ENCODE measurements at places on chromosomes 4 and X.

DNA sequence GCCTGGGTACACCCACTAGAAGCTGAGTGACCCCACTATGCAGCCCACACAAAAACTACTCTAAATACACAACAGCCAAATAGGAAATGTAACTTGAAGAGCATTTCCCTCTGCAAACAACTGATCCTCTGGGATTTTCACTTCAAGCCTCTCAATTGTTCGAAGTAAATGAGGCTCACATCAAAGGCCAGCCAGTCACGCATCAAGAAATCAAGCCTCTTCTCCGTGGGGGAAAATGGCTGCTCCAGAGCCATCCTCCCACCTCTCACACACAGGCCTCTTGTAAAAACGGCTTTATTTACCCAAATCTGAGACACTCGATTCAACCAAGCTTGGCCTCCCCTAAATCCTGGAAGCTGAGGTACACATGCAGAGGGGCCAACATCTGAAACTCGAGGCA is 14.3 kb downstream of the PCDH19 start:
- DNase-seq: no peak

- no peak for DNase-seq
These were observed 43.6 kb downstream of the PAGE2 start for GRCh38 chrX:55132416-55132815.

GRCh38 chr4:187090401-187090800 is 366.7 kb upstream of the FAT1 start:
- DNase-seq: no peak

DNA sequence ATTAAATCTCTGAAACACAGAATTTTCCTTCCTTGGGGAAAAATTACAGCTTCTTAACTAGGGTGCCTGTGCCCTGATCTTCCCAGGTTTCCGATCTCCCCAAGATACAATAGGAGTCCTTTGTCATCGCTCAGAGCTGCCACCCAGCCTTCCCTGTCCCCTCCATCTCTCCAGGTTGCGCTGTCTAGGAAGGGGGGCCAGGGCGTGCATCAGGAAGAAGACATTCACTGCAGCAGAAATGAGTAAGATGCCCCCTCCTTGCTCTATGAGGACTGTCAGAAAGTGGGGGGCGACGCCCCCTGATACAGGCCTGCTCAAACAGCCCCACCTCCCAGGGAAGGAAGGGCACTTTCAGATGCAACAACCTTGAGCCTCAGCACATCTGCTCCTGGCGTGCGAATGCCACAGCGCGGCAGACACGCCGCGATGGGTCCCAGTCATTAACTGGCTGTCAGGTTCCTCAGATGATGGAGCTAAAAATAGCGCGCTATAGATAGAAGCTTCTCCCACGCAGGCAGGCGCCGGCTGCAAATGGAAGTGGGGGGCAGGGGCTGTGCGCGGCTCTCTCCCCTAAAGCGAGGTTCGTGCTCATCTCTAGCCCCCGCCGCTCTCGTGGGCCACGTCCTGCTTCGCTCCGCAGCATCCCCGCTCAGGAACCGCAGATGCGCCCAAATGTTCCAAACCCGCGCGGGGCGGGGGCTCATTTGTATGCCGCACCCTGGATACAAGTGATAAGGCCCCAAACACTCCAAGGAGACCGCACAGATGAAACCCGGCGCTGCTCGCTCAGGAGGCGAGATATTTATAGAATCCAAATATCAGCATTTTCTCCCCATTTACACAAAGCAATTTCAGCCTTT is 57.6 kb upstream of the LGI2 start:
- no peak for DNase-seq

DNA sequence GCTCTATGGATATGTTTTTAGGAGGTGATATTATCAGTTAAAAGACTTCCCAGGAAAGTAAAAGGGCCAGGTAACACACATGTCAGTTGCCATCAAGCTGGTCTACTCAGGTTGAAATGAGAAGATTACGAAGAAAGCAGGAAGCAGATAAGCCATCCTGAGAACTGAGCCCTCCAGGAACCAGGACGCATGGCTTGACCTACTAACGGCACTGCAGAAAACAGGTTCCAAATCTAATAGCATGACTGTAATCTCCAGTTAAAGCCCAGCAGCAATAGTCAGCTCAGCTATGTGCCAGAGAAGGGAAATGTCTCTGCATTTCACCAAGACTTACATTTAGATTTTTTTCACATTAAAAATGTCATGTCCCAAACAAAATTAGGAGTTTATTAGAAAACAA is 77.9 kb downstream of the APBB2 start:
- DNase-seq: no peak

GRCh38 chrX:138014577-138014976 is 448.6 kb downstream of the ZIC3 start:
- DNase-seq: no peak

DNA sequence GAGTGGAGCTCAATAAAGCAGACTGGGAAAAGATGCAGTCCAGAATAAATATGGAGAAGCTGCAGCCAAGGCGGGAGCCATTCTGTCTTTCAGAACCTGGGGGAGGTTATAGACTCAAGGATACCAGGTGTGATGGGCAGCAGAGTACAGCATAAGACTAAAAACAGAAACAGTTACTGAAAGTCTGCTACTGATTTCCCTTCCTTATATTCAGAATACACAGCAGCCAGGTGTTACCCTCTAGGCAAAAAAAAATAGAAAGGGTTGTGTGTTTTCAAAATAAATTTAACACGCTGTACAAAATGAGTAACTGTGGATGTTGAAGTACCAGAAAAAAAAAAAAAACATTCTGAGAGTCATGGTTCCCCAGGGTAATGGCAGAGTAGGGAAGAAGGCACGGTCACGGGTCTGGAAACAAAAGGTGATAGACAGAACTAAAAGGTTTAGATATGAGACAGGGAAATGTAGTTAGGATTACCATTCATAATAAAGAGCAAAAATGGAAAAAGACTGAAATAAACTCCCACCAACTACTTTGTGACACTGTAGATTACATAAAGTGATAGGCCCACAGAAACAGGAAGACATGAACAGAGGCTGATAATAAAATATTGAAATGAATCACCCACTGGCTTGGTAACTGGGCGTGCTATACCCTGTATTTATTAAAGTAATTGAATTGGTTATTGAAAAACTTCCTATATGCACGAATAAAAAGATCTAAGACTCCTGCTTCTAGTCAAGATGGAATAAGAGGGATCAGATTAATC is 10.8 kb upstream of the HHIP start:
- no peak for DNase-seq

DNA sequence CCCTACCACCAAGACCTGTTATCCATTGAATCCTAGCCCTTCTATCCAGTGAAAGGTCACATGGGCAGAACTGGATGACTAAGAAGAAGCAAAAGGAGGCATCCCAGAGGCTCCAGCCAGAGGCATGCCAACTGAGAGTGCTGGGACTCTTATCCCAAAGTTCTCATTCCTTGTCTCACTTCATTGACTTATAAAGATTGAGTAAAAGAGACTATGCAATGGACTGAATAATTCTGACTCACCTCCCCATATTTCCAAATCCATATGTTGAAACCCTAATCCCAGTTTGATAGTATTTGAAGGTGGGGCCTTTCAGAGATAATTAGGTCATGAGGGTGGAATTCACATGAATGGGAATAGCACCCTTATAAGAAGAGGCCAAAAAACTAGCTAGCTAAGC is 131.4 kb downstream of the COL25A1 start:
- no peak for DNase-seq

DNA sequence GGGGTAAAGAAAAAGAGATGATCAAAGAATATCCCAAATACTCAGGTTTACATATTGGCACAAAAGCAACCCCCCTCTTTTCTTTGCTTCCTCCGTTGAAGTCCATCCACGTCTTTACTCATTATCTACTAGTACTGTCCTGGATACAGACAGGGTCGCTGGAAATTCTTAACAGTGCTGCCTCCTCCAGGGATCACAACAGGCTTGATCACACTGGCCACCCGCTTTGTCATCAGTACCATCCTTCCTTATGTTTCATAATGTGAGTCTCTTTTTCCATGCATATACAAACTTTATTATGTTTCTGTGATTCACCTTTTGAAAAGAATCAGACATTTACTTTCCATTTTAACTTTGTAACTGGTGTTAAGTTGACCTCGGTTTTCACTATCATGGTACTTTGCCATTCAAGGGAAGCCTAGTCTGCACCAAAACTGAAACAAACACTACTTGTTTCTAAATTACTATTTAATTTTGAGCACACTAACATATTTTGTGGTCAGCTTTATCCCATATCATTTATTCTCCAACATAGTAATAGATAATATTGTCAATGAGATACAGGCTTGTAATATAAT is 387.5 kb upstream of the PPP1R2C start:
- DNase-seq: no peak

DNA sequence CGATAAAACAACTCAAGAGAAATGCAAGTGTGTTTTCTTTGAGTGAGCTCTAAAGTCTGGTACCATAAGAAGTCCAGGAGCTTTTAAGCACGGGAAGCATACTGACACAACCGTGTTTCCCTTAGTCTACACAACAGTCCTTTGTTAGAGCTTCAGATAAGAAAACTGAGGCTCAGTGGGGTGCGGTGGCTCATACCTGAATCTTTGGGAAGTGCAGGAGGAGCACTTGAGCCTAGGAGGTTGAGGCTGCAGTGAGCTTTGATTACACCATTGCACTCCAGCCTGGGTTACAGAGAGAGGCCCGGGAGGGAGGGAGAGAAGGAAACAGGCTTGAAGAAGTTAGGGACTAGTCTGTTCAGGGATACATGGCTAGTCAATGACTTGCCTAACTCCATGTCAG is 21.9 kb downstream of the LEF1 start:
- no peak for DNase-seq

- no peak for DNase-seq
These were observed 631.1 kb upstream of the TENM3 start for GRCh38 chr4:181611946-181612600.

GRCh38 chr4:179601671-179602070 is 2159.4 kb upstream of the AGA start:
- DNase-seq: no peak

DNA sequence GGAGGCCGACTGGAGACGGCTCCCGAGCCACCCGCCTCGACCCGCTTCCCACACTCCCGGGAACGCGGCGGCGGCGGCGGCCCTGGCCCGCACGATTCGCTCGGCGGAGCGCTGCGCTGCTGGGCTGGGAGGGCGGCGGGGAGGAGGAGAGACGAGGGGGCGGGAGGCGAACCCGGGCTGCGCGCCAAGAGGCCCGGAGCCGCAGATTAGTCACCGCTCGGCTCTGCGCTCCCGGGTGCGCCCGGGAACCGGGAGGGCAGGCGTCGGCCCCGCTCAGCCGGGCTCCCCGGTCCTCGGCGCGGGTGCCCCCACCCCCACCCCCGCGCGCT is 11.2 kb upstream of the BCOR start:
- no peak for DNase-seq

GRCh38 chr4:113159942-113160545 is 110.6 kb downstream of the ANK2 start:
- DNase-seq: no peak

- DNase-seq: no peak
These were observed 409 bp upstream of the MPP1 start for GRCh38 chrX:154805696-154806091.

- peak; percentile 42 for DNase-seq
These were observed 88.3 kb downstream of the NHSL2 start for GRCh38 chrX:71998836-71999509.

GRCh38 chrX:143894938-143895337 is 11.1 kb downstream of the UBE2NL start:
- no peak for DNase-seq

DNA sequence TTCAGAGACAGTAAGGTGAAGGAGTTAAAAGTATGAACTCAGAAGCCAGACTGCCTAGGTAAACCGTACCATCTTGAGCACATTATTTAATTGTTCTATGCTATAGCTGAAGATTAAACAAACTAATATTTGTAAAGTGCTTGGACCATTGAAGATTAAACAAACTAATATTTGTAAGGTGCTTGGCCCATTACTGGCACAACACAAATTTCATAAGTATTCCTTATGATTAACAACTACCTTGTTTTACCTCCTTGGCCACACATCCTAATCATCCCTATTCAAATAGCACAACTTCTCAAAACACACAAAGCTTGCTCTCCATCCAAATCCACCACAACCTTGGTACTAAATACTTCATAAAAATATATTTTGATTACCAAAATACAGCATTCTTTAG is 137.0 kb downstream of the PPP3CA start:
- DNase-seq: no peak

- no peak for DNase-seq
These were observed 235.6 kb upstream of the JADE1 start for GRCh38 chr4:128573781-128574508.

DNA sequence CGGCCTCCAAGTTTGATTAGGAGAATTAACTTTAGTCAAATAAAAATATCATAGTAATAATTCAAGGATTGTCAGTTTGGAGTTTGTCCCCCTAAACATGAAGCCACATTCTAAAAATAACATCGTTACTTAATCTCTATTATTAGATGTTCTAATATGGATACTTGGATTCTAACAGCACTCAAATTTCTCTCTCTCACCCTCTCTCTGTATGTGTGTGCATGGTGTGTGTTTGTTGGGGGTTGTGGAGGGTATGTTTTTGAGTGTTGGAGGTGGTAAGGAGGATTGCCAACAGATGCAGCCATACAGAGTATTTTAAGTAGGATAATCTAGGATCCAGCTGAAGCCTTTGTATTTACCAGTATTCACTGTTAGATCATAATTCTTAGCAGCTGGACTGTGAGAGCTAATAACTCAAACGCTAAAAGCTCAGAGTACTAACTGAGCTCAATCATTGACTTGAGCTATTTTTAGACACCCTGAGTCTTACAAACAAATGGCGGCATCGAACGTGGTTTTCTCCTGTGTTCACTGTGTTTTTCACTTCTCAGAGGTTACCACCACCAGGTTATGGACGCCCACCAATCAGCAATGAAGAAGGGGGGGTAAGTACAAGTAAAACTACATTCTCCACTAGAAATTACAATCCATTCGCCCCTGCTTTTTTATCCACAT is 8.8 kb downstream of the ENAM start:
- peak; percentile 7 for DNase-seq

DNA sequence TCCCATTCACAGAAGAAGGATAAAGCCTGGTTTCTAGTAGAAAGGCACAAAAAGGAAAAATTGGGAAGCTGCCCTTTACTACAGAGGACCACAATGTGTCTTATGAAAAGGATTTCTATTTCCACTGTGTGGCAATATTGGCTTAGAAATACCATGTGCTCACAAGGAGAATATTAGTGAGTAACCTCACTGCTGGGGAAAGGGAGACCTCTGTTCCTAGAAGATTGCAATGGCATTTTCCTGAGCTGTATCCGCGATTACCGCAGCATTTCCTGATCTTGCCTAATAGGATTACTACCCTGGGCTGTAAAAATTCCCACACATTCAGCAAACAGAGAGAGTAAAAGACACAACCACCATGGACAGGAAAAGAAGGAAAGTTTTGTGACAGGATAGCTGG is 308.8 kb upstream of the TECRL start:
- no peak for DNase-seq

DNA sequence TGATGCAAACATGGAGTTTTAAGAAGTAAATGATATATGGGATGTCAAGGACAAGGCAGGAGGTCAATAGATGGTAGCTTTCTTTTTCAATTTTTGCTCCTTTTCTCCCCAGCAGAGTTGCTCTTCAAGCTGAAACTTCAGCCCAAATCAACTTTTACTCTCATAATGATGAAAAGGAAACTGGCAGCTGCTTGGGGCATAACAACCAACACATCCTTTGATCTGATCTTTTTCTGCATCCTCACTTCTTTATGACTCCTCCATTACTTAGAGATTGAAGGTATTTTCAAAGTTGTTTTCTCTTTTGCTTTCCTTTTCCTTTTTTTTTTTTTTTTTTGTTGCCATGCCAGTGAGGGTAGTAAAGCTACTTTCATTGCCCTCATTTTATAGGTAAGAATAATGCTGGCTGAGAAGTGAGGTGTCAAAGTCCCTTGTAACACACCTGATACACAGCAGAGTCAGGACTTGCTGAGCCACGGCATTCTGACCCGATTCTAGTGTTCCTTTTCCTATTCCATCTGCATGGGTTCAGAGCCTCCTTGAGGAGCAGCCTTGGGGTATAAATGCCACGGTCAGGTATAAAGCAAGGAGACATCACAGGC is 26.9 kb downstream of the SLC2A9 start:
- DNase-seq: no peak
